ENCODE measurements at places on chromosomes 16 and 17. TPM values are rescaled to one million over a fixed set of nuclear protein-coding genes. Genes with fewer than 3 reads are reported as not detected.

Gene DHX58
- 14.7 TPM for total RNA-seq

Gene LGALS9
- total RNA-seq, result 3.4 TPM

Gene ZPBP2
- not detected for total RNA-seq

Gene ACSM2B
- not detected for total RNA-seq

Gene C1QTNF8
- not detected for total RNA-seq

Gene GJC1
- 25.7 TPM for total RNA-seq

Gene INCA1
- 2.2 TPM for total RNA-seq

Gene SLC47A2
- total RNA-seq, result not detected

Gene ALDH3A1
- not detected for total RNA-seq

Gene HEATR9
- total RNA-seq, result not detected

Gene C16orf46
- 2.1 TPM for total RNA-seq

Gene CIBAR2
- not detected for total RNA-seq

Gene HLF
- total RNA-seq, result 0.25 TPM

Gene CES1
- total RNA-seq, result not detected

Gene CASKIN1
- total RNA-seq, result 0.07 TPM

Gene NPIPA3
- 1.0 TPM for total RNA-seq

Gene SLC9A5
- 0.07 TPM for total RNA-seq

- DNase-seq, result no peak
Measured at GRCh38 chr16:48978501-48978900, 303.1 kb downstream of the CBLN1 start.

DNA sequence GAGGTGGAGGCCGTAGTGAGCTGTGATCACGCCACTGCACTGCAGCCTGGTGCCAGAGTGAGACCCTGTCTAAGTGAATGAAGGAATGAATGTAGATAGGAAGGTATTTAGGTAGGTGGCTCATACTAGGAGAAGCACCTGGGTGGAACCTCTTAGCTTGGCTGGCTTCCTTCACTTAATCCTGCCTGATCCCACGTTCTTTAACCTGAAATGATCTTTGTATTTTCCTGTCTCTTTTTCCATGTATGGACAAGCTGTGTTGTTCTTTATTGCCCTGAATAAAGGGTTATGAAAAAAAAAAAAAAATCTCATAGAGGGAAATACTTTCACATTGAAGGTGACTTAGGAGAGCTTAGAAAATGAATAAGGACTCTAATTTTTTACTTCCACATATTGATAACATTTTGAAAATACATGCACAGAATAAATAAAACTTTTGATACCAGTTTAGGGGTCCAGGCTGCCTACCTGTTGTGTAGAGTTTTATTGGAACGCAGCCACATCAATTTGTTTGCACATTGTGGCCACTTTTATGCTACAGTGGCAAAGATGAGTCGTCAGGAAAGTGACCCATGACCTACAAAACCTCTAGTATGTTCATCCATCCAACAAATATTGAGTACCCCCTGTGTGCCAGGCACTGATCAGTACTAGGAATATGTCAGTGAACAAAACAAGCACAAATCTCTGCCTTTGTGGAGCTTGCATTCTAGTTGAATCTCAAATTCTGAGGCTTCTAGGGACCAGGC is 44.6 kb downstream of the VPS35L start:
- DNase-seq, result no peak

- no peak for DNase-seq
Measured at GRCh38 chr16:74372369-74372768, 3.7 kb upstream of the NPIPB15 start.

- DNase-seq, result no peak
Measured at GRCh38 chr16:78122774-78123315, 23.4 kb downstream of the WWOX start.

DNA sequence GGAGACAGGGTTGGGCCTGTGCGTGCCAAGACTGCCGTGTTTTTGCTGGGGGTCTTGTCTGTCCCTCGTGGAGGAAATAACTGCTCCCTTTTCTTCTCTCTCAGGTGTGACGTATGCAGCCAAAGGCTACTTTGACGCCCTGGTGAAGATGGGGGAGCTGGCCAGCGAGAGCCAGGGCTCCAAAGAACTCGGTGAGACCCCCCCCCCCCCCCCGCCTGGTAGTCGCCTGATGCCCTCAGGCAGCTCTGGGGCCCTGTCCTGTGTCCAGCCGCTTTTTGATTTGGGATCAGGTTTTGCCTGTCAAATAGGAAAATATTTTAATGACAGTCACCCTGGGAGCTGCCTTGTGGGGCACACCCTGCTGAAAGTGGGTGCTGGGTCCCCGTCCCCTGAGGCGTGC is 22.8 kb downstream of the BAIAP2 start:
- DNase-seq, result no peak

DNA sequence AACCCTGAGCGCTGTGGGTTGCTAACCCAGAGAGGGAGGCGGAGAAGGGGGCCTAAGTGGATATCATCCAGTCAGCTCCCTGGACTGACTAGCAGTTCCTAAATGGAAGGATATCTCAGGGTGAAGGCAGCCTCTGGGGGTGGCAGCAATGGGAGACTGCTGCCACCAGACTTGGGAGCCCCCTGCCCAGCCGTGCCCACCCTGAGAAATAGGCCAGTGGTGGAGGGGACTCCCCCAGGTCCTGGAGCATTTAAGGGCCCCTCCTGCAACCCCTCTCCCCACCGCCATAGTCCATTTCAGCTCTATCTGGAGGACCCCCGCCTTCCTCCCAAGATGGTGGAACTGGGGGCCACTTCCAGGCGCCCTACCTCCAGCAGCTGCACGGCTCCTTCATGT is 8.4 kb downstream of the TSPOAP1 start:
- no peak for DNase-seq

DNA sequence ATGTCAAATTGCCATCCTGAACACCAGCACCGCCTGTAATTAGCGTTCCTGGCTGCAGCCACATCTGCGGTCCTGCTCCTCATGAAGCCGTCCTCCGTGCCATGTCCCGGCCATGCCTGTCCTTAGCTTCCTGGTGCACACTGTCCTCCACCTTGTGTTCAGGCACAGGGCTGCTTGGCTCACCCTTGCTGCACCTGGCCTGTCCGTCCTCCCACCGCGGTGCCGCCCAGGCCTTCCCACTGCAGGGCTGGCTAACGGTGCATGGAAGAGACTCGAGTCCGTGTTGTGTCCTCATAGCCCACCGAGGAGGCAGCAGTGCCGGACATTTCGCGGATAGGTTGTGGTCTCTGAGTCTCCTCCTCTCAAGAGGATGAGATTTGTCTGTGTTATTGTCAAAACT is 20.4 kb downstream of the DUSP14 start:
- DNase-seq, result no peak

- DNase-seq, result no peak
Measured at GRCh38 chr17:4201226-4201625, 58.2 kb downstream of the CYB5D2 start.

- DNase-seq, result no peak
Measured at GRCh38 chr17:80104321-80104955, 3.1 kb downstream of the GAA start.

DNA sequence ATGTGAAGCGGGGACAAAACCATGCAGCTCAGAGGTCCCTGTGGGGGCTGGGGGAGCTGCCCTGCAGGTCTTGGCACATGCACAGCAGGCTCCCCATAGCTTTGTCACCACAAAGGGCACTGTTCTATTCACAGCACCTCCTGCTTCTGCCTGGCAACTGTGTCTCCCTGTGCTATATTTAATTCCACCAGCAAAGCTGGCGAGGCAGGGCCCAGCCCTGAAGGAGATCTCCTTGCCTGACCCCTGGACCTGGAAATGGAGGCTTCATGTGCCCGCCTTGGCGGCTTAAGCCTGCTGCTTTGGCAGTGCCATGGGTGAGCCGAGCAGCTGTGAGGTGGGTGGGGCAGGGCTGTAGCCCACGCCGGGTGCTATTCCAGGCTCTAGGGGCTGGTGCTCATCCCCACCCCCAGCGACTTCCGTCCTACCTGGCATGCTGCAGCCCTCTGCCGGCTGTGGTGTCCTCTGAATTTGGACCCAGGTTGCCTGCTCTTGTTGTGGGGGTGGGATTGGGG is 6.8 kb downstream of the LDHD start:
- no peak for DNase-seq

DNA sequence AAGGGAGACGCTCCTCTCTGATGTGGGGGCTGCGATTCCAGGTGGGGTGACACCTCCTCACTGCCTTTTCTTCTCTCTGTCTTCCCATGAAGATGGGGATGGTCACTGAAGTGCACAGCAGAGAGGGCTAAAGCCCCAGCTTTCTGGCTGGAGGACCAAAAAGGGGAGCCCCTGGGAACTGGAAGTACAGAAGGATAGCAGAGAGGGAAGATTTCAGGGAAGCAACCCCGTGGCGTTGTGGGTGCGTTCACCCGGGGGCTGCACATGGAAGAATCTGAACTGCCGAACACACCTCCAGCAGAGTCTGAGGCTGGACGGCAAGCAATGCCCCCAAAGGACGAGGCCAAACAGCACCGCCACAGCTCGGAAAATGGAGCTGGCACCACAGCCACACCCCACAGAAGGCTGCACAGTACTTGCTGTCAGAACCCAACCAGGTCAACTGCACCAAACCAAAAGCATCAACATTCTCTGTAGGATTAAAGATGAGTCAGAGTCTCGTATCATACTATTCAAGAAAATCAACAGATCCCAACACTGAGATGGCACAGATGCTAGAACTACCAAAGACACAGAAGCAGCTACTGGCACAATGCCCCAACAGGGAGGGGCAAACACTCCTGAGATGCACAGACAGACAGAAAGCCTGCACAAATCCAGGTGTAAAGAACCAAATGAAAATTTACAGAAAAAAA is 49.9 kb downstream of the MAP1LC3B start:
- DNase-seq, result no peak

- DNase-seq, result no peak
Measured at GRCh38 chr17:3843935-3844516, 2.0 kb downstream of the NCBP3 start.

- no peak for DNase-seq
Measured at GRCh38 chr16:85092851-85093250, 19.4 kb downstream of the CIBAR2 start.

DNA sequence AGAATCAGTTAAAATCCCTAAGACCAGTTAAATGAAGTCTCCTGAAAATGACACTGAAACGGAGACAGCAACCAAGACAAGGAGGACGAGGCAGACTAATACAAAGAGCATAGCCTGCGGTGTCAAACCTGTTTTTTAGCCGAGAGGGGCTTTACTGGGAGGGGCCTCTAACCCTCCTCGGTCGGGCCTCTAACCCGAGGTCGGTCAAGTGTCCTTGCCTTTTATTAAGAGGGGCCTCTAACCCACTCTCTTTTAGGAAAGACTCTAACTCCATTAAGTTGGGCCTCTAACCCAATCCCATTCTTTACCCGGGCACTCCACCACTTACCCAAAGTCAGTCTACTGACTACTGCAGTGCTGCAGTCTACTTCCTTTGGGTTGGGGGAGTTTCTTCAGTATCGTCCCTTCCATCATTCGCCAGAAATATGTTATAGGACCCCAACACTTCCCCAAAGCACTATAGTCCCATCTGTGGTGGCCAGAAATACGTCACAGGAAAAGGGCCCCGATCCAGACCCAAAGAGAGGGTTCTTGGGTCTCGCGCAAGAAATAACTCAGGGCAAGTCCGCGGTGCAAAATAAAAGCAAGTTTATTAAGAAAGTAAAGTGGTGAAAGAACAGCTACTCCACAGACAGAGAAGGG is 39.2 kb upstream of the ARL4D start:
- DNase-seq, result no peak

- DNase-seq, result no peak
Measured at GRCh38 chr16:3681206-3681605, 26.7 kb downstream of the DNASE1 start.

DNA sequence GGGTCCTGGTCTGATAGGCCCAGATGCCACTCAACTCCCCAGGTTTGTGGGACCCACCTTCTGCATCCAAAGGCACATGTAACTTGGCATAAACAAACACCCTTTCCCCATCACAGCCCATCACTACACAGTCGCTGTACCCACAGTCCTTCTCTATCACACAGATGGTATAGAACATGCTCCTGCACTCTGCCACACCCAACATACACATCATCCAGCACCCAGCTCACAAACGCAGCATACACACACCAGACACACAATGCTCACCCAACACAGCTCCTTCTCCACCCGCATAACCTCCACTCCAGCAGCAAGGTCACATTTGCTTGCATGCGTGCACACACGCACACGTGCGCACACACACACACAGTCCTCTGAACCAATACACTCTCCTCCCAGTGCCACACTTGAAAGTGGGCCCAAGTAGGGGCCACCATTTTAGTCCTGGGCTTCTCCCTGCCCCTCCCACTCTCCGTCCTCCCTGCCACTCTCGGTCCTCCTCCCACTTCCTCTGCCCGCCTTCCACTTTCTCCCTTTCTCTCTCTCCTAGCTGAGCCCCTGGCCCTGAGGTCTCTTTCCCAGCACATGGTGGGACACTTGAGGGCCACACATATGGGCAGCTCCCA is 8.5 kb upstream of the TMEM92 start:
- DNase-seq, result no peak

GRCh38 chr17:15256689-15257088 is 8.4 kb downstream of the PMP22 start:
- no peak for DNase-seq

GRCh38 chr16:80503107-80503506 is 37.7 kb upstream of the DYNLRB2 start:
- DNase-seq, result no peak

DNA sequence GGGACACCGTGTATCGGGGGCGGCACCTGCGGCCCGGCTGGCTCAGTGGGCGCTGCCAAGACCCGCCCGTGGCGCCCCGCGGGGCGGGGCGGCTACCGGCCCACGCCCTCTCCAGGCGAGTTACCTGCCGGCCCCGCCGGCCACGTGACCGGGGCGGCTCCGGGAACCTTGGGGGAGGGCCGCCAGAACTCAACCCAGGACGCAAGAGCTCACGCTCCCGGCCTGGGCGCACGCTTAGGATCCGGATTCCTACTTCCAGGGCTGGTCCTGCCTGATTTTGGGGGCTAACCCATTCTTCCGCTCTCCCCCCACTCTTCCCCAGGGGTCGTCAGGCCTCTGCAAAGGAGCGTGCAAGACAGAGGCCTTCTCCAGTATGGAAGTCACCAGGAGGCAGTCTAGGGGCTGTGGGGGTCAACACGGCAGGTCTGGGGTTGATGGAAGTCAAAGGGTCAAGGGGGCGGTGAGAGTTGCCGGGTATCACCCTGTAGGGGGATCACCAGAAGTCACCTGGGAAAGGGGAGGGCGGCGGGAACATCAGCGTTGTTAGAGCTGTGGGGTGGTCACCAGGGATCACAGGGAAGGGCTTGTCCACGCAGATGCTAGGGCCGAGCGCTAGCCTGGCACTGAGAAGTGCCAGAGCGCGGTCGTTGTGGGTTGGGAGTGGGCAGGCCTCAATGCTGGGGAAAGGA is 354 bp upstream of the ESRP2 start:
- no peak for DNase-seq

- DNase-seq, result no peak
Measured at GRCh38 chr17:17326275-17326875, 23.2 kb downstream of the NT5M start.

- DNase-seq, result no peak
Measured at GRCh38 chr17:13597723-13598347, 3.9 kb downstream of the HS3ST3A1 start.

GRCh38 chr17:78672871-78673371 is 95.7 kb upstream of the DNAH17 start:
- DNase-seq, result no peak

- DNase-seq, result no peak
Measured at GRCh38 chr17:34706029-34706428, 126.6 kb downstream of the TMEM132E start.
